IMR-90 (cell line): ENCODE measurements at places on chromosomes 12 and 14. TPM values are rescaled to one million over a fixed set of nuclear protein-coding genes. Genes with fewer than 3 reads are reported as not detected.

DNA sequence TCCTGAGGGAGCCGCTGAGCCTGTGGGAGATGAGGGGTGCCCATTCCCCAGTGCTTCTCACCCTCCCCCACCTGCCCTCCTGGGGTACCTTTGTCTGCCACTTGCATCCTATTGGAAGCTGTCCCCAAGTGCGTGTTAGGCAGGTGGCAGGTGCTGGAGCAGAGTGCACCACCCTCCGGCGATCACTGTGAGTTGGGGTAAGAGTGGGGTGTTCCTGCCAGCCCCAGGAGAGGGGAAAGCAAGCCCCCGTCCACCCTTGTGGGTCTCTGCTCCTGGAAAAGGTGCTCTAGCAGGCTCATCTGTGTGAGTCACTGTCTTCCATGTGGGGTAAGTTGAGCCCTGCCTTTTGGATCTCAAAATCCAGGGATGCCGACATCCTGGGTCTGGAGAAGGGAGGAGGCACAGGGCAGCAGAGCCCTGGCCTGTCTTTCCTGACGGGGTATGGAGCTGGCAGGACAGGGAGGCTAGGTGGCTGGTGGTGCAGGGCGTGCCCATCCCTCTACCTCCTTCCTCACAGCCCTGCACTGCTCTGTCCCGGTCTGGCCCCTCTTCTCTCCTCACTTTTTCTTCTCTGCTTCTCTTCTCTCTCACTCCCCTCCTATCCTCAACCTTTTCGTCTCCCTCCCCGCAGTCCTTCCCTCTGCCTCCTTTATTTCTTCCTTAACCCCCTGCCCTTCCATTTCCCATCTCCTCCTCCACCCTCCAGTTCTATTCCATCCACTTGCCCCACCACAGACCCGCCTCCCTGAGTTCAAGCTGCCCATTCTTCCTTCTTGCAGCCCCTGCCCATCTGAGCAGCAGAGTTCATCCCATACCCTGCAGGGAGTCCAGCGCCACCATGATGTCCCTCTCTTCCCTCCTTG, 20.1 kb upstream of the KRT7 start:
- DNase-seq, result no peak

Gene PYGL
- polyA plus RNA-seq, result 49.4 and 52.3 TPM in 2 replicates

DNA sequence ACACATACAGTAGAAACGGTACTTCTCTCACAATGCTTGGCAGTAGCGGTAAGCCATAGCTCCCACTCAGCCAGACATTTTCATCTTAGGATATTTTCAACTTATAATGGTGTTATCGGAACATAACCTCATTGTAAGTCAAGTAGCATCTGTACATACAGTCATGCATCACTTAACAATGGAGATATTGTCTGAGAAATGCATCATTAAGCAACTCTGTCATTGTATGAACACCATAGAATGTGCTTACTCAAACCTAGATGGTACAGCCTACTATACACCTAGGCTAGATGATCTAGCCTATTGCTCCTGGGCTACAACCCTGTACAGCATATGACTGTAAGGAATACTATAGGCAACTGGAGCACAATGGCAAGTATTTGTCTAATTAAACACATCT, 40.8 kb downstream of the RPS6KA5 start:
- DNase-seq, result no peak

Gene KRT78
- not detected in 2 replicates for polyA plus RNA-seq

DNA sequence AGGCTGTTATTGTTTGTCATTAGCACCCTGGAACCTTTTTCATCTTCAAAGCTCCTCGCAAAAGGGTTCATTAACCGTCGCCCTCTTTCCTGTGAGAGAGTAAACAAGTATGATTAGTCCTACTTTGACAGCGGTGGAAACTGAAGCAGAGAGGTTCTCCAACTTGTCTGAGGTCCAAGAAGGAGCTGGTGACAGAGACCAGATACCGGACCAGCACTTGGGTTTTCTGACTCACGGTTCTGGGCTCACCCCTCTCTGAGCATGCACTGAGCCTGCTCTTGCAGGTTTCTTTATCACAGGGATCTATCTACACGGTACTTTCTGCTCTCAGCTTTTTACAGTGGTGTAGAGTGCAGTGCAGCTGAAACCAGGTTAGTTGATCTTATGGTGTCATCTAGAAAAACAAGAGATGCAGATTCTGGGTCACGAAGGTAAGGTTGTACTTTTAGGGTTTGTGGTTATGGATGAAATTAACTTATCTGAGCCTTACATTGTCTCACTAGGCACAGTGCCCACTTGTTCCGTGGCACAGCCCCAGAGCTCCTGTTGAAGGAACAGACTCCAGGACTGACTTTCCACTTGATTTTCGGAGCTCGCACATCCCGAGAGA, 62.1 kb downstream of the PPP2R5C start:
- no peak for DNase-seq

- DNase-seq, result peak; percentile 81
Observed at GRCh38 chr12:111455448-111456320, 50.0 kb downstream of the SH2B3 start.

DNA sequence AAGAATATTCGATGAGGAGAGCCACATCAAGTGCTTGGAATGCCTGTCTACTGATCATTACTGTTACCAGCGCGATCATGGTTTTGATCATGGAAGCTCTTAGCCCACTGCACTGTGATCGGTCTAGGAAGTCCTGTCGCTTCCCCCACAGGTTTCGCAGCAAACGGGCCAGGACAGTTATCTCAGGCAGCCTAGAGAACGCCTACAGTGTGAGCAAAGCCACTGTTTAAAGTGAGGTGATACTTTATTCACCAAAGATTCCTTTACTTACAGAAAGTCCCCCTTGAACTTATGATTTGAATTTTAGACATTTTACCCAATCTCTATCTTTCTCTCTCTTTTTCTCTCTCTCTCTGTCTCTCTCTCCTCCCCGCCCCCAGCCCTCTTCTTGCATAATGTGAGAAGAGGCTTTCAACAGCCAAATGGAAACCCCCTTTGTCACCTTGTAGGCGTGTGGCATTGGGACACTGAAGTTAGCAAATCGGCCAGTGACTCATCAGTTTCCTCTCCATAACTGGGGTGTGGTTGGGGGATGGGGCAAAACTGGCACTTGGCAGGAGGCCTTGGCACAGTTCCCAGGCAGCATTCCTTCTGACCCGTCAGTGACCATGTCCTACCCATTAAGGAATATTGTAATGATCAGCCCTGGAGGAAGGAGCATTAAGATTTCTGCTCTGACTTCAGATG, 214.8 kb downstream of the CHST11 start:
- peak; percentile 84 for DNase-seq

GRCh38 chr12:6928022-6928702, 403 bp downstream of the ATN1 start:
- DNase-seq, result no peak

DNA sequence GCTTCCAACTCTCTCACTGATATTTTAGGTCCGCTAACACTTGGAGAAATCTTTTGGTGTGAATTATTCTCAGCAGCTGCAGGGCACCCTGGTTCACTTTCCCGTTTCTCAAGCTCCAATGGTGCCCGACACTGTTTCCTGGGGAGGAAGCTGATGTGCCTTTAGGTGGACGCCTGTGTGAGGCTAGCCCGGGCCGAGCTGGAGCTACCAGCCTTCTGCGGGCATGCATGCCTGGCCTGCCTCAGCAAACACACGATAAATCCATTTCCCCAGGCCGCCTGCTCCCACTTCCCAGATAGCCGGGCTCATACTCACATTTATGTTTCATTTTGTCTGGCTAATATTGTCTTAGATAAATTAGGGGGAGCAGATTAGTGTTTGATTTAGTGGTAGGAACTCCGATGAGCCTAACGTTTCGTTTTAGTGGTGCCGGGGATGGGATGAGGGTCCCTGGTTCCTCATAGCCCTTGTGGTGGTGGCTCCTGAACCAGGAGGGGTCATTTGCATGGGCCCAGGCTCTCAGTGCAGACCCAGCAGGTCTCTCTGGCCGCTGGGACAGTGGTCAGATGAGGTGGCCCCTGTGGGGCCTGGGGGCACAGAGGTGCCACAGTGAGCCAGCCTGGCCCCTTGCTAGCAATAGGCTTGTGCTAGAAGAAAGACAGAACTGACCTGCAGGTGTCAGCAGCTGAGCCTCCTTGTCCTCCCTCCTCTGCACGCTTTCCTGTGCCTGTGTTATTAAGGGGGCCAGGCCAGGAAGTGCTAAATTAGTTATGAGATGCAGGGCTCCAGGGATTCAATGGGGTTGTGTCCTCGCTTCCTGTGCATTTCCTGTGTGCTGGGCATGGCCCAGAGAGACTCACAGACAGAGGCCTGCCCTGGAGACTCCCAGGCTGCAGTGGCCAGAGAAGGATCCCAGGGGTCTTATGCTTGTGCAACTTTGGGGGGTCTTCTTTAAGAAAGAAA, 88.3 kb downstream of the KIF26A start:
- no peak for DNase-seq
